ENCODE measurements at places on chromosomes 16 and 17. TPM values are rescaled to one million over a fixed set of nuclear protein-coding genes. Genes with fewer than 3 reads are reported as not detected.

ACE gene
- 14.1 TPM for total RNA-seq

MT3 gene
- total RNA-seq = 2.0 TPM

ICAM2 gene
- 45.6 TPM for total RNA-seq

CACNA1G gene
- 0.44 TPM for total RNA-seq

CTDNEP1 gene
- total RNA-seq = 86.4 TPM

C17orf100 gene
- 0.85 TPM for total RNA-seq

MYCBPAP gene
- total RNA-seq = 1.3 TPM

KRT15 gene
- not detected for total RNA-seq

ITGAX gene
- total RNA-seq = 5.3 TPM

All from subcutaneous adipose tissue (tissue), 4 donors.